ENCODE measurements at places on chromosomes 2 and 18. TPM values are rescaled to one million over a fixed set of nuclear protein-coding genes. Genes with fewer than 3 reads are reported as not detected.
A peak's percentile ranks its signal among the peaks of the same experiment; 100 is the strongest.

- peaks cover 63% of the 10 kb centered on the region for H3K4me1 ChIP-seq
- peak overlapping the region; percentile 73 for H3K4me3 ChIP-seq
- peak; percentile 77 for DNase-seq
- no peaks in the 10 kb centered on the region for H3K36me3 ChIP-seq
- H3K27me3 ChIP-seq: no peaks in the 10 kb centered on the region
Observed at GRCh38 chr2:239399433-239399920, 1.3 kb downstream of the HDAC4 start.

DNA sequence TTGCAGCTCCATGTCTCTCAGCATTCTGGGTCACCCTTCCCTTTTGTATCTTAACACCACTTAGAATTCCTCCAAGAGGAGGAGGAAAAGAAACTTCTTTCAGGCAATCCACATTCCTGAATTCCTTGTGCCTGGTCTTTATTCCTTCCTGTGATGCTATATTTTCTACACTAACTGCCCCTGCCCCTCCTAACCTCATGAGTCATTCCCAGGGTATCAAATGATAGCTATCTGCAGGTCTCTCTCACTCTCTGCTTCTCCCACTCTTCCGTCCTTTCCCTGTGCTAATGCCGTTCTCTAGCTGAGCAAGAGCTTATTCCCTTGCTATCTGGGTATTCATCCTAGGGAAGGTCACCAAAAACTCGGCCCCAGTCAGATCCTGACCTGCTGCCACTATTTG lies 395.0 kb upstream of the TCF4 start:
- H3K27ac ChIP-seq: no peak overlapping the region
- H3K36me3 ChIP-seq: no peaks in the 10 kb centered on the region
- no peaks in the 10 kb centered on the region for H3K27me3 ChIP-seq
- H3K4me1 ChIP-seq: no peaks in the 10 kb centered on the region
- DNase-seq: no peak
- no peak overlapping the region for H3K4me3 ChIP-seq

DNA sequence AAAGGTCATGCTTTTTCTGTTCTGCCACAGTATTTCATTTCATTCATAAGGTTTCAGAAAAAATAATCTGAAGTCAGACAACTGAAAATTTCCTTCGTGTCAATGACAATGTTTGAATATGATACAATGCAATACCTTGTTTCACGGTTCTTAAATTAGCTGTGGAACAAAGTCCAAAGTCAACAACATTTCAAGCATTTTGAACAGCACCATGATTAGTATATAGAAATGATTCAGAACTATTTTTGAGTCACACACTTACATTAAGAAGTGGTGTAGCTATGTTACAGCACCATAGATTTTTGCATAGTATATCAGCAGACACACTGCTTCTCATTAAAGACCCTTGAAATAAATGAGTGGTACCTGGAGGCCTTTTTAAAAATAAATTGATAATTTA lies 178.3 kb upstream of the DSEL start:
- H3K27me3 ChIP-seq: no peaks in the 10 kb centered on the region
- no peaks in the 10 kb centered on the region for H3K36me3 ChIP-seq
- H3K4me3 ChIP-seq: no peak overlapping the region
- H3K27ac ChIP-seq: no peak overlapping the region
- no peak for DNase-seq

The SLC4A1AP gene
- 58.9 TPM for total RNA-seq

DNA sequence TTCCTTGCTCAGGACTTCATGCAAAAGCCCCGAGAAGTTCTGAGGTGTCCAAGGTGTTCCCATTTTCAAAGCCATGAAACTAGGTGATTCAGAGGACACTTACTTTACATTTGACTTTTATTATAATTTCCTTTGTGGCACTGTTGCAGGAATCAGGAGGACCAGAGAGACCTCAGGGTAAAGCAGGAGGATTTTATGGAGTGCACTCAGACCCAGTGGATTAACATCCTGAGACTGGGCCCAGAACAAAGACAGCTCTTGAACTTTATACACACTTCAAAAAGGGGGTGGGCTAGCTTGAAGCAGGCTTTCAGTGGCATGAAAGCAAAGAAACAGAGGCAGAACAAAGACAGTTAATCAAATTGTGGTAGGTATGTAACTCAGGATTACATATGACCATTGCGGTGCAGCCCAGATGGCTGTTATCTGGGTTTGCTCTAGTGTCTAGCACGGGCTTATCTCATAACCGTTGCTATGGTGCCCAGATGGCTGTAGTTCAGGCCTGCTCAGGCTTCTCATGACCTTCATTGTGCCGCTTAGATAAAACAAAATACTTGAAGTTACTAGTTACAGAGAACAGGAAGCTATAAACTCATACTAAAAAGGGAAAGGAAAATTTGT lies 39.4 kb downstream of the TMEM182 start:
- no peak overlapping the region for H3K4me3 ChIP-seq
- no peak for DNase-seq
- no peaks in the 10 kb centered on the region for H3K27me3 ChIP-seq
- H3K27ac ChIP-seq: no peak overlapping the region

- peak overlapping the region; percentile 82 for H3K4me3 ChIP-seq
- DNase-seq: no peak
- H3K27ac ChIP-seq: peak overlapping the region; percentile 91
- no peaks in the 10 kb centered on the region for H3K27me3 ChIP-seq
- H3K4me1 ChIP-seq: peaks cover 39% of the 10 kb centered on the region
Observed at GRCh38 chr2:20222769-20223406, 2.0 kb downstream of the SDC1 start.

The MAP2 gene
- 11.1 TPM for total RNA-seq

- DNase-seq: no peak
- no peaks in the 10 kb centered on the region for H3K4me1 ChIP-seq
- no peak overlapping the region for H3K4me3 ChIP-seq
Observed at GRCh38 chr2:68340226-68341061, 20.7 kb upstream of the CNRIP1 start.

The PSMD14 gene
- 7.5 TPM for total RNA-seq
